Skin of body (tissue), 3 donors: ENCODE measurements at places on chromosomes 3 and 15. TPM values are rescaled to one million over a fixed set of nuclear protein-coding genes. Genes with fewer than 3 reads are reported as not detected.

The CALML4 gene
- 6.1 TPM for total RNA-seq

The TICRR gene
- total RNA-seq = 2.4 TPM

The GRK7 gene
- total RNA-seq = 0.10 TPM

The LMOD3 gene
- 8.9 TPM for total RNA-seq

The ADAMTS9 gene
- 132 TPM for total RNA-seq

The ZNF385D gene
- 16.2 TPM for total RNA-seq

The LXN gene
- 14.1 TPM for total RNA-seq

The ZNF501 gene
- total RNA-seq = 5.1 TPM

The AHSG gene
- total RNA-seq = not detected

The ULK4 gene
- total RNA-seq = 10.8 TPM

The CCDC71 gene
- 9.7 TPM for total RNA-seq

The MRPS11 gene
- total RNA-seq = 17.4 TPM

The CCDC9B gene
- total RNA-seq = 5.3 TPM

The FETUB gene
- total RNA-seq = 0.49 TPM

The SLC28A2 gene
- total RNA-seq = not detected

The C3orf70 gene
- 6.5 TPM for total RNA-seq

The HESX1 gene
- total RNA-seq = 0.89 TPM
